ENCODE measurements at places on chromosomes 1 and 21.

DNA sequence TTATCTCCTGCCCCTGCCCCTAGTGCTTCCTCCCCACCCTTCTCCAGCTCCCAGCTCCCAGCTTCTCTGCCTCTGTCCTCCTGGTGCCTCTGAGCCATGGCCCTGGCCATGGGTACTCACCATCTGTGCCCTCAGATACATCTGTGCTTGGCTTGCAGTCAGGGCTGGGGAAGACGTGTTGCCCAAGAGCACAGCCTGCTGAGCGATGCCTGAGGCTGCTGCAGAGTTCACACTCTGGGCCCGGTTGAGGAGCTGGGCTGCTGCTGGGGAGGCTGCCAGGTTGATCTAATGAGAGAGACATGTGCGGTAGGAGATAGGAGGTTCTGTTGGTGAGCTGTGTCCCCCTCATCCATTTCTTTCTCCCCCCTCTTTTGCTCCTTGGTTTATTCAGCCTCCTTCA, 49.4 kb upstream of the A3GALT2 start:
- DNase-seq, result no peak

- DNase-seq, result no peak
Observed at GRCh38 chr1:95716097-95716496, 482.1 kb downstream of the RWDD3 start.

DNA sequence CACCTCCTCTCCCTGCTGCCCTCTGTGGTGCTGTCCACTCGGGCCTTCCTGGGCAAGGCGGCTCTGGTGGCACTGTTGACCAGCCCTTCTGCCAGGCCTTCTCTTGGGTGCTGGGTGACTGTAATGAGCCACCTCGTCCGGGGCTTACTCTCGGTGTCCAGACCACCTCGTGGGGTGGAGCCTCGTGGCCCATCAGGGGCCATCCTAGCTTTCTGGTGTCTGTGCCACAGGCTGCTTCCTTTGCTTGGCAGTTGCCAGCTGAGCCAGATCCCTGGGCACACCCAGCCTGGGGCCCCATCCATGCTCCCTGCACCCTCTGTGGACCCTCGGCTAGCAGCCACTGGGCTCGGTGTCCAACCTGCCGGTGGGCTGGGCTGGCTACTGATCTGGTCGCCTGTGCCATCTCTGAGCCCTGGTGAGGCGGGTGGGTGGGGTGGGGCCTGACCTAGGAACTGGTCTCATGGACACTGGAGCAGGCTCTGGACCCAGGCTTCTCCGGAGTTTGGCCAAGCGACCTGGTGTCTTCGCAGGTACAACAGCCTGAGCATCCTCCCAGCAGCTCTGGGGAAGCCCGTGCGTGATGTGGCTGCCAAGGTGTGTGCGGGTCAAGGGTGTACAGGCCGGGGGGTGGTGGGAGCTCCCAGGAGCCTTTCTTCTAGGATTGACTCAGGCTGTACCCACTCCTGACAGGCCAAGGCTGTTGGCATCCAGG, 1.4 kb downstream of the PRXL2B start:
- DNase-seq, result no peak

DNA sequence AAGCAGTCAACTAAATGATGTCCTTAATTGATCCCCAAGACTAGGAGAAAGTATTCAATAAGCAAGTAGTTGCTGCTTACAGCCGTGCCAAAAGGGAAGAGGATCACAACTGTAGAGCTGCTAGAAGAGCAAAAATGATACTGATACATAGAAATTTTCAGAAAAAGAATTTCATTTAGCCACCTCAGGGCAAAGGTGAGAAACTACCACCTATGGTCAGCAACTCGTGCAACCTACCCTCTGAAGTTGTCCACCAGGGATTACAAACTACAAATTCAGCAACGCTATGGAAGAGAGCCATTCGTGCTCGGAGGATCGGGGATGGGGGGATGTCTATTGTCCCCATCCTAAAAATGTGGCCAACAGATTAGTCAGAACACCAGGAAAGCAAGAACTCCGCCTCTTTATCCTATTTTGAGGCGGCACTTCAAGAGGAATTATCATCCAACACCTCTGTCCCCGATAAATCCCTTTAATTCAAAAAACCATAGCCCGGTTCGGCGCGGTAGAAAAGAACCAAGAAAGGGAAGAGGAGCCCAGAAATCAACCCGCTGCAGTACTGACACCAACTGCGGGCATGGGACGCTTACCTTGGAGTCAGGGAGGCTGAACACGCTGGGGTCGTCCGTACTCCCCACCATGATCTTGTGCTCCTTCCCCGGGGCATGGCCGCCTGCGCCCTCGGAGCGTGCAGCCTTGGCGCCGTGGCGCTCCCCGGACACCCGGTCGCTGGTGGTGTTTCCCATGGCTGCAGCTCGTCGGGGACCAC, 687 bp downstream of the PRKAB2 start:
- DNase-seq, result peak; percentile 69

GRCh38 chr1:16980473-16981268, at the start of gene MFAP2:
Gene MFAP2, minus strand, starts transcription at chr1:16980620. Its CDS starts 2,347 bp downstream, at chr1:16978273.
- DNase-seq, result no peak

All from NK-92 treated with Interleukin-12 subunit alpha and Interleukin-12 subunit beta, amount 100 ng/mL, for 24 hours (cell line).